ENCODE measurements at places on chromosomes 6 and 20.

DNA sequence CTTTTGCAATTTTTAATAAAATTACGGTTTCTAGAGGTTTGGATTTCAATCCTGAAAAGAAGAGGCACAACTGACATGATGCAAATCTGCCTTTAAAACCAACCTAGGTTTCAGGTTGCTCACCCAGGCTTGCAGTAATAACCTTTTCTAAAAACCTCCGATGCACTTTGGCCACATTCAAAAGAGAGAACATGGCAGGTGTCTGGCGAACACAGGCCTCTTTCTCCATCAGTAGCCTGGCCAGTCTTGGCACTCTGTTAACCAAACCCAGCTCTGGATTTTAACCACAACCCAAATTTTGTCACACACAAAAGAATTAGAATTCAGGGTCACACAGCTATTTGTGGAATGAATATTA, 55.8 kb upstream of the MAFB start:
- no peak for DNase-seq

DNA sequence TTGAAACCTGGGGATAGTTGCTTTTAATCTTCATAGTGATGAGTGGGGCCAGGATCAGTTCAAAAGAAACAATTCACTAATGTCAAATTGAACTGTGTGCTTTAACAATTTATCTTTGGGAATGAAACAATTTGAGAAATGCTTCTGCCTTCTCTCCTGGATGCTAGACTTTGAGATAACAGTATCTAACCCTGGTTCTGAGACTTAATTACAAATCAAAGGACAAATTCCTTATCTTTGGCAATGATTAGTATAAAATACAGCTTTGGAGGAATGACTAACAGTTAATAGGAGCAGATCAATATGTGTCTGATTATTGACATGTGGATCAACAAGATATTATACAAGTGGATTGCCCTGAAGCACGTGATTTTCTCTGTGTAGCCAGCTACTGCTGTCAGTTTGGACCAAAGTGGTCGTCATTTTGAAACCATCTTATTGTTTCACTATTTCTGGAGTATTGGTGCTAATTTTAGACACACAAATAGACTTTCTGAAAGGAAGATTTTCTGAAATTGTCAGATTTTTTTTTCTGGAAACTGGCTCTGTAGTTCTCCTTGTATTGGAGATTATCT, 6.2 kb upstream of the FLRT3 start:
- DNase-seq: no peak

GRCh38 chr20:50398064-50398463, 112.1 kb upstream of the PTPN1 start:
- DNase-seq: no peak

DNA sequence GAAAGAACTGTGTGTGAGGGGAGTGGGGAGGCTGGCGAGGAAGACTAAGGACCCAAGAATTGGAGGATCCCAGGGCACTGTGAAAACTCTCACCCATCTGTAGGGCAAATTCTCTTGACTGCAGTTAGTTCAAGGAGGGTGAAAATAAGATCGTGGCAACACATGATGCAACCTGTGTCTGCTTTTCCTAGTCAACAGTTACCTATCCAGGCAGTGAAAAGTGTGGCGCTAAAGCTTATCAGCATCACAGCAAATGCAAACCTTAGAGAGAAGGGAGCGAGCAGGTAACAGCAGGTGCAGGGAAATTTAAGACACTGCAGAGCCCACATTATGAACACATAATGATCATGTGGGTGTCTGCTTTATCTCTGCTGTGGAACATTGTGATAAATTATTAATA, 97.7 kb upstream of the SGK1 start:
- no peak for DNase-seq

GRCh38 chr6:44224029-44224964, 902 bp downstream of the SLC29A1 start:
- peak; percentile 1 for DNase-seq

DNA sequence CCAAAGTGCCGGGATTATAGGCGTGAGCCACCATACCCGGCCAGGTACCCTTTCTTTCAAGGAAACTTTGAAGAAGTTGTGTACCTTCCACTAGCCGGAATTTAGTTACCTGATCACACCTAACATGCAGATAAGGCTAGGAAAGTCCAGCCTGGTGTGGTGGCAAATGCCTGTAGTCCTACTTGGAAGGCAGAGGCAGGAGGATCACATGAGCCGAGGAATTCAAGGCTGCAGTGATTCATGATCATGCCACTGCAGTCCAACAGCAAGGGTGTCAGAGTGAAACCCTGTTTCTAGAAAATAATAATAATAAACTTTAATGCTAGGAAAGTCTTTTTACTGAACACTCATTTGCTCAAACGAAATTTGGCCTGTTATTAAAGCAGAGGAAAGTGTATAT, 21.0 kb downstream of the NFYA start:
- DNase-seq: no peak

- DNase-seq: no peak
Observed at GRCh38 chr6:10140136-10140535, 274.7 kb downstream of the TFAP2A start.

DNA sequence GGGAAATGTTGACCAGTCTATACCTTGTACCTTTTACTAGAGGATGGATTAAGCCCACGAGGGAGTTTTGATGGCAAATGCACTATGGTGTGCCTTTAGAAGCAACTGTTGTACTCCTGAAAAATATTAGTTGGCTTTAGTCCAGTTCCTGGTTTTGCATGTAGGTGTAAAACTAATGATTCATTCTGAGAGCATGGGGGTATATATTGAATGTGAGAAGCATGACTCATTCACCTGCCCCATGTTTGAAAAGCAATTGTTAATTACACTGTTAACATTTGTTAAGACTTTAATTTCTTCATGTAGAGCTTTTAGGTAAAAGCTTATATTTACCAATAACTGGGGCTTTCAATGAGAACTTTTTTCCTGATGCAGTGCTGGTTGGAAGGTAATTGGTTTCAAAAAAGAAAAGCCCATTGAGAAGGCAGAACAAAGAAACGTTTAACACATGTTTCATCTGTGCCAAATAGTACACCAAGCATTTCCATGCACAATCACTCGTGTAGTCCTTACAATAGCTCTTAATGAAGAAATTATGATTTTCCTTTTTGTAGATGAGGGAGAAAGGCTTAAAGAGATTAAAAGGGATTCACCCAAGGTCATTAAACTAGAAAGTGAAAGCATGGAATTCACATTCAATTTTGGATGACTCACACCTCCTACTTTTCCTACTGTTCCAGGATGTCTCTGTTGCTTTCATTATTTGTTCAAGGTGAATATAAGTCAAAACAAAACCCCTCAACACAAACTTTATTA, 134.1 kb downstream of the CCDC170 start:
- DNase-seq: no peak

- DNase-seq: no peak
Observed at GRCh38 chr6:124973780-124974179, 11.5 kb downstream of the RNF217 start.
